LHCN-M2 (cell line): ENCODE measurements at places on chromosomes 2 and 18.

GRCh38 chr2:12451726-12452125, 265.0 kb upstream of the TRIB2 start:
- no peak for DNase-seq

DNA sequence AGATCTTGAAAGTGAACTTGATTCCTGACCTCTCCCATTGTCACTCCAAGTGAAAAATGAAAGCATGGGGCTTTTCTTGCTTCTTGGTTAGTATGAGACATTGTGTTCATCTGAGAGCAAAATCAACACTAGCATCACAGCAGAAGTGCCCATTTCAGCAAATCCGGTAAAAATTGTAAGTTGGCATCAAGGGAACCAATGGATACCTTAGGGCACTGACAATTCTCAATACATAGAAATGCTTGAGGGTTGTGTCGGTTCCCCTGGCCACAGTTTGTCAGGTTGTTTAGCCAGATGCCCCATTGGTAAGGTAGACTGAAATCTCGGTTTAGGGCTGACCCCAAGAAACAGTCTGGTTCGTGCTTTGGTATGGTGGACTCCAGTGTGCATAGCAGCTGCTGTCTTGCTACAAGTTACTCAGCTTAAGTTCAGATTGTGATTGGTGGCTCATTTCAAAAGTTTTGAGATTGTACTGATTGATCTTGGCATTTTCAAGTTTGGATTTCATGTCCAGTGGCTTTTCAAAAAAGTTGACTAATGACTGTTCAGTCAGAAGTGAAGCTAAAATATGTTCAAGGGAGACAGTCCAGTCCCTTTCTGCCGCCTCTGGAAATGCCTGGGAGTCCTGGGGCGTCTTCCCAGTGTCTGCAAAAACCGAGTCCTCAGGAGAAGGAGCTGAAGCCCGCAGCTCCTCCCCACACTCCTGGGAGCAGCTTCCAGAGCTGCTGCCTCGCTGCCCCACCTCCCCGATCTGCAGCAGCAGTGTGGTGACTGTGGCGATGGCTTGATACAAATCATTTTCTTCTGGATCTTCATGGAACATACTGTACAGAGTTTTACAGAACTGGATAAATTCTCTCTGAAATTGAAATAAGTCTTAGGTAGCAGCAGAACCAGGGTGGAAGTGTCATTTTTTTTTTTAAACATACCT, 5.6 kb downstream of the RPL31 start:
- DNase-seq, result no peak

DNA sequence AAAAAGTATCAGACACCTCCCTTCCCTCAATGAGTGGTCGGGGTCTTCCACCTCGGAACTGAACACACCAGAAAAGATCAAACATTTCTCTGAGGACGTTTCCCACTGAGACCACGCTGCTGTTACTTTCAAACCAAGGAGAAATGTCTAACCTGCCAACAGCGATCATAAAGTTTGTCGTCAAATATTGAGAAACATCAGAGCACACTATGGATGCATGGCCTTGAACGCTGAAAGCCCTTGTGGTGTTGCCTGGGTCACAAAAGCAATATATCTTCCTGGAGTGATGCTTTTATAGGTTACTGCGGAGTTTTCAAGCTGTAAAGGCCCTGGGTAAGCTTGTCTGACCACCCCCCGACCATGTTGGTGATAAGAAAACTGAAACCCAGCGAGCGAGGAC, 70.2 kb upstream of the ID2 start:
- no peak for DNase-seq

DNA sequence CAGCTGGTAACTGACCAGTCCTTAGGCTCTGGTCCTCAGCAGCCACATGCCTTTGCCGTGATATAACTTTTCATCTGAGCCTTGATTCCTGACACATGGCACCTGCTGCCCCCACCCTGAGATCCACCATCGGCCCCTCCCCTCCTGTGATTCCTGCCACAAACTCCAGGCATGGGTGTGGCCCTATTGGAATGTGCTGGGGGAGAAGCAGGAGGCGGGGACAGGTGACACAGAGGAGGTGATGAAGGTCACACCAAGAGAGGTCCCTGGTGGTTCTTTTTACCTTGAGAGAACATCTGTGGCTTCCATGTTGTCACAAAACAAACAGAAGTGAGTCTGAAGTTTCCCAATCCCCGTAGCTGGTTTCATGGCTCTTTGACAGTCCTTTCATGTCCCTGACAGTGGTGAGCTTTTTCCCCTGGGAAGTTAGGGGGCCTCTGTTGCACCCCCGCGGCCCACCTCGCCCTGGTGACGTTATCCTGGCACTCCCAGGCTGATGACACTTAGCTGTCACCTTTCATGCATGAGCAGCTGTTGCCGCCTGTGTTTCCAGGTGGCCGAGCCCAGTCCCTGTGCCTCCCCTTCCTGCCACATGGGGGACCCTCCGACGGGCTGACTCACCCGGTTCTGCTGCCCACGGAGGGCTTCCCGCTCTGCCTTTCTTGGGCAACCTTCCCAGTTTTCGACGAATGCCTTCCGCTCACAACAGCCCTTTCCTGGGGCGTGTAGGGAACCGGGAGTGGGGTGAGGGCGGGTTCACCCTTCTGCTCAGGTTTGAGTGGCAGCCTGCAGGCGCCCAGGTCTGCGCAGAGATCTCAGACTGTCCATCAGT, 66.3 kb upstream of the GLI2 start:
- peak; percentile 33 for DNase-seq

DNA sequence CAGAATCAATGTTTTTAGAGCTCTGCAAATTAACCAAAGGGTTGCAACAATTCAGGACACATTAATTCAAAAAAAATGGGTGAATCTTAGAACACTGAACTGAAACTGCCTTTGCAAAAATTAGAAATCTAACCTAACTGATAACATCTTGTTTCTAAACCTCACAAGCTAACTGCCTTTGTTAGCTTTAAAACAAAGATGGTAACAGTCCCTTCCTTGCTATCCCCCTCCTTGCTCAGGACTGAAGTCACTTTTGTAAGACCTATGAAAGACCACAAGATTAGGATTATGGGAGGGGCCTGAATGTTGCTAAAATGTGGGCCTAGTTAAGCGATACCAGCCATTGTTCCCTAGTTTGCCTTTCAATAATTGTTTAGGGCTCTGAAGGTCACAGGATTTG, 44.9 kb upstream of the LONRF2 start:
- DNase-seq, result no peak

DNA sequence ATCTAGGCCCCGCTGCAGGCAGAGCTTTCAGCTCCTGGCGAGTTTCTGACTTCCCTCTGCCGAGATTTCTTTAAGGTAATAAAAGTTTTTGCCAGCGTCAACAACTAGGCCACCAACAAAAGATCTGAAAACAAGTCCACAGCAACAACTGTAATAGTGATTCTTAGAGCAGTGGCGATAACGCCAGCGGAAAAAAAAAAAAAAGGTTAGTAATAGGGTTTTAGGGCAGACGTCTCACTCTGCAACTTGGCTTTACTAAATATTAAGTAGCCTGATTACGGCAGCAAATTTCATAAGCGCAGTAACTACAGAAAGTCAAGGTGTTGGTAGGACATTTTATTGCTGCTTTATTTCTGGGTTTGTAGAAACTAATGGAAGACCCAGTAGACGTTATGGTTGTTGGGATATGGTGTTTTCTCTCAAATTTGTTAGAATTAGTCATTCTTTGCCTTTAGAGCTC, 481 bp downstream of the SLC30A6 start:
- no peak for DNase-seq

- DNase-seq, result peak; percentile 17
Observed at GRCh38 chr18:41745166-41746049, 209.6 kb upstream of the PIK3C3 start.

DNA sequence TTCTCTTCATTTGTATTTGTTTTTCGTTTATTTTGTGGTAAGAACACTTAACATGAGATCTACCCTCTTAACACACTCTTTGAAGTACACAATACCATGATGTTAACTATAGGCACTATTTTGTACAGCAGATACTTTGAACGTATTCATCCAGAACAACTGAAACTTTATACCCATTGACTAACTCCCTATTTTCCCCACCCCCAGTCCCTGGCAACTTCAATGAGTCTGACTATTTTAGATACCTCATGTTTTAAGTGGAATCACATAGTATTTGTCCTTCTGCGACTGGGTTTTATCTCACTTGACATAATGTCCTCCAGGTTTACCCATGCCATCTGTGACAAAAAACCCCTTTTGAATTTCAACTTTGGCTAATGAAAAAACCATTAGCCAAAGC, 356.3 kb upstream of the CDH20 start:
- DNase-seq, result no peak

DNA sequence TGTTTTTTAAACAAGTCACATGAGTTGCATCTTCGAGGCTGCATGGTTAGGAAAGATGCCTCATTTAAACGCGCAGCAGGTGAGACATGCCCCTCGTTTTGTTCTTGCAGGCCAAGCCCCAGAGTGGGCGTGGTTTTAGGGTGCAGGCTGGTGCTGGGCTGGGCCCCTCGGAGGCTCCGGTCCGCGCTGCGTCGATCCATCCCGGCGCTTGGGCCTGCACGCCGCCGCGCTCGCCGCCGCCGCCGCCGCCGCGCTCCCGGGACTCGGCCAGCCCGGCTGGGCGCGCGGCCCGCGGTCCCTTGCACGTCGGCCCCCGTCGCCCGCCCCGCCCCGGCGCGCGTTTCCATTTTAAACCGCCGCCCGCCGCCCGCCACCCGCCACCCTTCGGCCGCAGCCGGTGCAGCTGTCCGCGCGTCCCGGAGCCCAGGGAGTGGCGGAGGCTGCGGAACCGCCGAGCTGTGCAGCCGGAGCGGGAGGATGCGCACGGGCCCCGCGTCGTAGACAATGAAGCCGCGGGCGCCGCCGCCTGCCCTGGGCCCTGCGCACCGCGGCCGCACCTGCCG, 175.5 kb downstream of the AGAP1 start:
- DNase-seq, result peak; percentile 65

- DNase-seq, result no peak
Observed at GRCh38 chr18:46293742-46294181, 189.6 kb downstream of the HAUS1 start.

- DNase-seq, result no peak
Observed at GRCh38 chr18:35289727-35290093, 319 bp downstream of the ZSCAN30 start.

DNA sequence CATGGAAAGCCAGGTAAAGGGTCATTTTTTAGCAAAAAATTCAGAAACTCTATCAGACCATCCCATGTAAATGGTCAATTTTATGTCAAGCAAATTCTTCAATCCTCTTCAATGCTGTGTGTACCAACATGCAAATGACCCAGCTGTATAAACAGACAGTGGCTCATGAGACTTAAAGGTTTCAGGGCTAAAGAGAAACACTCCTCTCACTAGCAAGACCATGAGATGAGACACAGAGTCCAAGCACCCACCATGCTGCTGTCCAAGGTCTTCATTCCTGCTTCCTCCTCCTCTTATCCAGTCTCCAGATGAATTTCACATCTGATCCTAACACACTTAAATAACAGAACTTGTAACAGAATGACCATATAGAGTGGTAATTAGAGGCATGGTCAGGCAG, 30.8 kb upstream of the ONECUT2 start:
- no peak for DNase-seq

DNA sequence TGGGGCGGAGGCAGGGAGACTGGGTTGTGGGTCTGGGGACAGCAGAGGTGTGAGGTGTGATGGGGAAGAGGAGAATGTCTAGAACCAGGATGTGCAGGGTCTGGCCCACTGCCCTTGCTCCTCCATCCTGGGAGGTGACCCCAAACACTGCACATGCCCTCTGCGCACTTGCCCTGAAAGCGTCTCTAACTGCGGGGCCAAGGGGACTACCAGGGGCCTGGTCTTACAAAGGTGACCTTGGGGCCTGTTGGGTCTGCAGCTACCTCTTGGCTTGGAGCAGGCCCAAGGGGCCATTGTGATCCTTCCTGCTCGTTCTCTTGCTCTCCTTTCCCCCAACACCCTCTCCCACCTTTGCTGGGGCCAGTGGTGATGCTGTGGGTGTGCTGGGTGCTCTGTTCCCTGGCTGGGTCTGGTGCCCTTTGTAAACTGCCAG, 48.0 kb upstream of the FAHD2A start:
- DNase-seq, result no peak

DNA sequence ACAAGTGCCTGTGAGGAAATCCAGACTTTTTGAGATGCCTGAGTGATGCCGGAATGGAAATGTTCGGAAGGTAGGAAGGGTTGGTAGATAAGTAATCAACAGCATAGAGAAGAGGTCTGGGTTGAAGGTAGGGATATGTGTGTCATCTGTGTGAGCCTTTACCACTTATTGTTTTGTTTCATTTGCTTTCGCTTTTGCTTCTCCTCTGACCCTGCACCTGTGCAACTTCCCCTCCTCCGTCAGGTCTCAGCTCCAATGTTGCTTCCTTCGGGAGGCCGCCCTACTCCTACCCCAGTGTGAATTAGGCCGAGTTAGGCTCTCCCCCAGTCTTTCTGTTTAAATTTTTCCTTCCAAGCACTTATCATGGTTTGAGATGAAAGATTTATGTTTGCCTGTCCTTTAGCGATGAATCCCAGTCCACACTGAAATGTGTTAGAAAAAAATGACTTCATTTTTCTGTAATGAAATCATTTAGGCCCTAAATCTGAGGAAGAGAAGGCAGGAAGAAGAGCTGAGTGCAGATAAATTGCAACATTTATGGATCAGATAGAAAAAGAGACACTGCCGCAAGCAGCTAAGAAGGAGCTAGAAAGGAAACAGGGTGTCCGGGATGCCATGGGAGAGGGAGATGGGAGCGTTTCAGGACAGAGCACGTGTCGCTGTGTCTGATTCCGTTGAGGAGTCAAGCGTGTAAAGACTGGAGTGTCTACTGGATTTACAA, 139.6 kb upstream of the PELI1 start:
- no peak for DNase-seq

GRCh38 chr18:13159579-13159978, 59.0 kb upstream of the LDLRAD4 start:
- peak; percentile 68 for DNase-seq

GRCh38 chr2:151691631-151692030, 42.6 kb downstream of the NEB start:
- no peak for DNase-seq

DNA sequence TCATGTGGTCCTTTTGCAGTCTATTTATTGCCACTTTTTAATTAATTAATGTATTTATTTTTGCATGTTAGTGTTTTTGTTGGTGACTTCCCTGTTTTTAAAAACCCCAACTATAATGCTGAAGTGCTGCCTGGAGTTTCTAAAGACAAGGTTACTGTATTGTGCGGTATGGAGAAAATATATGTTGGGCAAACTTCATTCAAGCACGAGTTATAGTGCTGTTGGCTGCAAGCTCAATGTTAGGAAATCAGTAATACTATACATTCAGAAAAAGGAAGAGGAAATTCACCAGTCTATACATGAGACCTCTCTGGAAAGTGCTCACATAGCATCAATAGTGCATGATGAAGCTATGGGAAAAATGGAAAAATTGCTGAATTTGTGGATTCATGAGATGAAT, 15.4 kb upstream of the RBMS1 start:
- DNase-seq, result no peak

- no peak for DNase-seq
Observed at GRCh38 chr2:218389333-218390150, 7.5 kb downstream of the SLC11A1 start.

GRCh38 chr2:79793006-79793405, 280.2 kb downstream of the CTNNA2 start:
- no peak for DNase-seq

GRCh38 chr18:32674491-32674890, 98.3 kb downstream of the KLHL14 start:
- peak; percentile 13 for DNase-seq

GRCh38 chr2:8061219-8061618, 620.6 kb upstream of the ID2 start:
- DNase-seq, result peak; percentile 14

- no peak for DNase-seq
Observed at GRCh38 chr2:128781166-128781565, 462.5 kb upstream of the HS6ST1 start.

GRCh38 chr2:238929242-238930081, 81.6 kb downstream of the TWIST2 start:
- no peak for DNase-seq
